Upper lobe of left lung (tissue), 6 donors: ENCODE measurements at places on chromosomes 6 and 20.

DNA sequence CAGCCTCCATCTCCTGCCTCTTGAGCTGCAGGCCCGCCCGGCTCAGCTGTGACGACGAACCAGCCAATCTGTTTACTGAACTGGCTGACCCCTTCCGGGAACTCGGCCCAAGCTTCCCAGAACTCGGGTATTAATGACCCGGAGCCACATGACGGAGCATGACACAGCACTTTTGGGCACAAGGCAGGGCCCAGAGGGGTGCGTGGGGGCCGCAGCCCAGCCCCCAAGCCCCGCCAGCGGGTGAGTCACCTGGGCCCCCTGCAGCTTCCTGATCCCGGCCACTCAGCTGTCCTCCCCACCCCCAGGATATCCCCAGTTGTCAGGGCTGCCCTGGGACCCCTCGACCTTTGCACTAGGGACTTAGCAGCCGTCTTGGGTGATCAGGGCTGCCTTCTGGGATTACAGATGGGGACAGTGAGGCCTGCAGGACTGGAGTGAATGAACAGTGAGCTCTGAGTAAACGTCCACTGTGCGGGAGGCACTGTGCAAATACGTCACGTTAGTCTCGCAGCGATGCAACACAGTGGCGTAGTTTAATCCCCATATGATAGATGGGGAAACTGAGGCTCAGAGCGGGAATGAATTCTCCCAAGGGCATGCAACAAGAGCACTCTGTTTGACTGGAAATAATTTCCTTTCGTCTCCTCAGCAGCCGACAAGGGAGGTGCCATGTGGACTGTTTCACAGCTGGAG lies 102.1 kb downstream of the CEBPB start:
- H3K36me3 ChIP-seq, result no peaks in the 10 kb centered on the region
- peaks cover 28% of the 10 kb centered on the region for H3K4me1 ChIP-seq
- peak; percentile 90 for DNase-seq

DNA sequence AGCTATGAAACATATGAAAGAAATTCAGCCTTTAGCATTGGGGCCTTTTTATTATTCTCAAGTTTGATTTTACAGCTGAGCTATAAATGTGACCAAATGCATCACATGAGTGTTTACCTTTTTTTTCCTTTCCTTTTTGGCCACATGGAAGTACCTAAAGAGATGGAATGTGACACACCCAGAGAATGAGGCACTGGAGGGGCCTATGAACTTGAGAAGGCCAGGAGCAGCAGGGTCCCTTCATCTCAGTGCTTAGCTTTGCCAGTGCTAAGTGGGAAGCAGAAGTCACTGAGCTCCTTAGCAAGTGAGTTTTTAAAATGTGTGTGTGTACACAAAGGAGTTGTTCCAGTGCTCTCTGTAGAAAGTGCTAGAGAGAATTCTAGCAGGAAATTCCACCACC lies 44.7 kb downstream of the RREB1 start:
- peaks cover 76% of the 10 kb centered on the region for H3K4me1 ChIP-seq
- peak overlapping the region; percentile 60 for H3K27ac ChIP-seq

GRCh38 chr20:20373091-20373571 lies 5.2 kb downstream of the INSM1 start:
- peaks cover 20% of the 10 kb centered on the region for H3K4me1 ChIP-seq
- H3K27me3 ChIP-seq, result peaks cover 11% of the 10 kb centered on the region
- H3K4me3 ChIP-seq, result no peak overlapping the region
- DNase-seq, result no peak

GRCh38 chr6:97876711-97877110 lies 593.7 kb upstream of the MMS22L start:
- no peaks in the 10 kb centered on the region for H3K4me1 ChIP-seq
- H3K27ac ChIP-seq, result no peak overlapping the region
- no peaks in the 10 kb centered on the region for H3K27me3 ChIP-seq
- no peak overlapping the region for H3K4me3 ChIP-seq

- DNase-seq, result no peak
- H3K27ac ChIP-seq, result no peak overlapping the region
- no peaks in the 10 kb centered on the region for H3K4me1 ChIP-seq
- no peaks in the 10 kb centered on the region for H3K36me3 ChIP-seq
- no peak overlapping the region for H3K4me3 ChIP-seq
Observed at GRCh38 chr20:56716806-56717205, 87.7 kb downstream of the TFAP2C start.

GRCh38 chr6:164660781-164661180 lies 648.6 kb downstream of the C6orf118 start:
- no peak for DNase-seq
- H3K27me3 ChIP-seq, result no peaks in the 10 kb centered on the region
- H3K27ac ChIP-seq, result no peak overlapping the region
- no peaks in the 10 kb centered on the region for H3K36me3 ChIP-seq

DNA sequence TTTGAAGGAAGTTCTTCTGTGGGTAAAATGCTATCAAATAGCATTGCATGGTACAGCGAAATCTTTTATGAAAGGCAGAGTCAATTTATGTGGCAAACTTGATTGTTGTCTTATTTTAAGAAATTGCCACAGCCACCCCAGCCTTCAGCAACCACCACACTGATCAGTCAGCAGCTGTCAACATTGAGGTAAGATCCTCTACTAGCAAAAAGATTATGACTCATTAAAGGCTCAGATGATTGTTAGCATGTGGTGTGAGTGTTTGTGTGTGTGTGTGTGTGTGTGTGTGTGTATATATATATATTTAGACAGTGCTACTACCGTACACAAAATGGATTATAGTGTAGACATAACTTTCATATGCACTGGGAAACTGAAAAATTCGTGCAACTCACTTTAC lies 27.8 kb downstream of the LRRN4 start:
- no peaks in the 10 kb centered on the region for H3K27me3 ChIP-seq
- no peaks in the 10 kb centered on the region for H3K4me1 ChIP-seq
- H3K4me3 ChIP-seq, result no peak overlapping the region
- peaks cover 20% of the 10 kb centered on the region for H3K36me3 ChIP-seq
- DNase-seq, result no peak

GRCh38 chr6:36269834-36270705 lies at the start of gene PNPLA1:
Gene PNPLA1 (plus strand): TSS chr6:36270060. CDS start chr6:36270460, 400 bp downstream.
- no peak within 1 kb of the TSS for H3K4me3 ChIP-seq
- no peaks in the 10 kb centered on the region for H3K27me3 ChIP-seq
- no peak within 1 kb of the TSS for H3K27ac ChIP-seq
- no peaks in the 10 kb centered on the region for H3K4me1 ChIP-seq
